Astrocyte (in vitro differentiated cells and primary cell): ENCODE measurements at places on chromosomes 6 and 20. TPM values are rescaled to one million over a fixed set of nuclear protein-coding genes. Genes with fewer than 3 reads are reported as not detected.

DNA sequence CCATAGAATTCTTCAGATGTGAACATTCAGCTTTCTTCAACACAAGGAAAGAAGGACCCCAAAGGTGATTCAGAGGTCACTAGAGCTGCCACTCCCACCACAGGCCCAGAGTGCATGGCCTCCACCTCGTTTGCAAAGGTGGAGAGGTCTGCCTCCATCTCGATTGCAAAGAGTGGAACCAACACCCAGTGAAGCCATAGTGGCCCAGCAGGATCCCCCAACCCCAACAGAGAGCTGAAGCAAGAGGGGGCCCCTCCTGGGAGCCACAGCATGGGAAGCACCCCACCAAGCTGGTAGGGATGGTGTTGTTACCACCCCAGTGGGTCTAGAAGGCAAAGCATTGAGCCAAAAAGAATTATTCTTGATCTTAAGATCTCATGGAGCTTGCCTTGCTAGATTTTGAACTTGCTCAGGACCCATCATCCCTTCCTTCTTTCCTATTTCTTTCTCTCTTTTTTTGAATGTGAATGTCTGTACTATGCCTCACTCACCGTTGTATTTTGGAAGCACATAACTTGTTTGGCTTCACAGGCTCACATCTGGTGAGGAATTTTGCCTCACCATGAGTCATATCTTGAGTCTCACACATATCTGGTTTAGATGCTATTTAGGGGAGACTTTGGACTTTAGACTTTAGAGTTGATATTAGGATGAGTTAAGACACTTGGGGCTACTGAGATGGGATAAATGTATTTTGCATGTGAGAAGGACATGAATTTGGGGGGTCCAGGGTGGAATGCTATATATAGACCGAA is 119.2 kb downstream of the ANKRD60 start:
- no peaks in the 10 kb centered on the region for H3K27me3 ChIP-seq
- DNase-seq: peak; percentile 90
- peak overlapping the region; percentile 69 for H3K27ac ChIP-seq
- no peak overlapping the region for H3K4me3 ChIP-seq
- H3K4me1 ChIP-seq: peaks cover 35% of the 10 kb centered on the region

- H3K36me3 ChIP-seq: peaks cover 32% of the 10 kb centered on the region
- H3K4me3 ChIP-seq: no peak overlapping the region
- peaks cover 5% of the 10 kb centered on the region for H3K4me1 ChIP-seq
Observed at GRCh38 chr20:36519944-36520343, 21.4 kb upstream of the MYL9 start.

ASIP gene
- not detected in 2 replicates for total RNA-seq

DNA sequence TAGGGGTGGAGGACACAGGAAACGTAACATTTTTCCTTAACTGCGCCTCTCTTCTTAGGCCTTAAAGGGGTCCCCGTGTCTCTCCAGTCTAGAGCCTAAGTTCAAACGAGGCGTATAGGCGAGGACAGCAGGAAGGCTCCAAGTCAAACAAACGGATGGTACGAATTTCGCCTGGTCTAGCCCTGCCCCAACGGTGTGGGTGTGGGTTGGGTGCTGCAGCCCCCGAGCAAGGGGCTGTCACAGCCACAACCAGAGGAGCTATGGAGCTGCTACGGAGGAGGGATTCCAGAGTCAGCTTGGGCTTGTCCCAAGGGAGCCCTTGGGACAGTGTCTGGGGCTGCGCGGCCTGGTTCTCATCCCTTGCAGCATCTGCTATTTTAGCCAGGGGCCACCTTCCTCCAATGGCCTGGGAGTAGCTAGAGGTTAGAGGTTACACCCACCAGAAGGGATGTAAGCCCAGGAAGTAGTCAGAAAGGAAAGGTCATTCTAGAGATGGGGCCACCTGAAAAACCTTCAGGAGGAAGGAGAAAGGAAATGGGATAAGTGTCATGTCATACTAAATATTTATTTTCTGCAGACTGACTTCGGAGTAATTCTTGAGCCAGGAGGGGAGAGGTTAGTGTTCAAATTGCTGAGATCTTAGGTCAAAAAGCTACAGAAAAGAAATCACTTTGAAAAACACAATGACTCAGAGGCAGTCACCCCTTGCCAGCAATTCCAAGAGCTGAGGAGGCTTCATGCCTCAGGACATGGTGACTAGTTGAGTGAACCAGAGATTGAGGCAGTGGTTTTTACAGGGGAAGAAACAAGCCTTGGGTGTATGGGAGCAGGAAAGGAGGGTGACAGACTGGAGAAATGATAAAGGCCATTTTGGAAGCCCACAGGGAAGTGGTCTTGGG is 21.7 kb downstream of the VPS52 start:
- peaks cover 31% of the 10 kb centered on the region for H3K4me1 ChIP-seq
- H3K4me3 ChIP-seq: peak overlapping the region; percentile 64
- peak; percentile 76 for DNase-seq
- peak overlapping the region; percentile 83 for H3K27ac ChIP-seq
- H3K27me3 ChIP-seq: no peaks in the 10 kb centered on the region

DNA sequence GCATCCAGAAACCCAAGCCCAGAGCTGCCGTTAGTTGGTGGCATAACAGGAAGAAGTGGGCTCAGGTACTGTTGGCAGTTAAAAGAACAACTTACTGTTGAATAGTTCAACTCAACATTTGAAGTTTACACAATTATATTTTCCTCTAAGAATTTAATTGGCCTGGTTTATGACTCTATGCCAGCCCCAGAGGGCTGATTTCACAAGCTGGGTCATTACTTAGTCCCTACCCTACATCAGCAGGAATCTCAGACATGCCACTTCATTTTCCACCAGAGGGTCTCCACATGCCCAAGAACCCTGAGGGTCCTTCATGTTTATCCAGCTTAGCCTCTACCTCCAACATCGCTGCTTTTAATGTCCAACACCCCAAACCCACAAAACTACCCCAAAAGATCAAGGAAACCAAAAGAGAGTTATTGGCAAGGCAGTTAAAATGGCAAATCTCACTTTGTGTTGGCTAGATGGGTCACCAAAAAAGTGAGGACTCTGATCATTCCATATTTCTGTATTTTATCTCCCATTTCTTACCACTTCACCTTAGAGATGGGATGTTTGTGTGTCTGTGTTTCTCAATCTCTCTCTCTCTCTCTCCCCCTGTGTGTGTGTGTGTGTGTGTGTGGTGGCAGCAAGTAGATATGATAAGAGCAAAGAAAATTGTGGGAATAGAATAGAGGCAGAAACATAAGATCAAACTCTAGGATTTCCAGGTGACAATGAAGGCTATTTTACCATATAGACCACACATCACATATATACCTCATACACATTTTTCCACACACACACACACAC is 112.5 kb upstream of the TBX18 start:
- H3K36me3 ChIP-seq: no peaks in the 10 kb centered on the region
- no peak for DNase-seq
- H3K27me3 ChIP-seq: no peaks in the 10 kb centered on the region
- H3K4me1 ChIP-seq: no peaks in the 10 kb centered on the region

DNA sequence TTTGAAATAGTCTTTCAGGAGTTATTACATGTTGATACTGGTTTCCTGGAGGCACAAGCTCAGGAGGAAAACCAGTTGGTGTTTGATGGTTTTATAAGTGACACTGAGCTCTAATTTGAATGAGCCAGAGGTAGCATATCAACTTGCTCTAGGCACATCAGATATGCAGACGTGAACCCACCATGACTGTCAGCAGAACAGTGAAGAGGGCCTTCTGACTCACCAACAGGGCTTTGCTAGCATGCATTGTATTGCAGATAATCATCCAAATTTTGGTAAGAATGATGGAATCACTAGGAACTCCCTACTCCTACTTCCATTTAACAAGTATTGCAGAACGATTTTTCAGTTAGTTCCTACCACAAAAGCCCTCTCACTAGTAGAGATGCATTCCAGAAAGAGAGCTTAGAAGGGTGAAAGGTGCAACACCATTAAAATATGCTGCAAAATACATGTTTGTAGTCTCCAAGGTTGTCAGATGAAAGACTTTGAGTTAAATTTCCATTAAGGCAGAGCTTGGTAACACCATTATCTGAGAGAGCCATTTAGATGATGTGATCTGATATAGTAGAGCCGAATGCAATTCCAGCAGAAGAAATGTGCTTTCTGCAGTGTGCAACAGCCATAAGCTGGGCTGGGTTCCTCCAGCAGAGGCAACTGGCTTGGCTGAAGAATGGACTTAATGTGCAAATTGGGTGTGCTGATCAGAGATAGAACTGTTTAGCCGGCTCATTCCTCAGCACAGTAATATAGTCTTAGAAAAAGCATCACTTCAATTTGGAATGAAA is 968.7 kb upstream of the ADGRB3 start:
- no peaks in the 10 kb centered on the region for H3K4me1 ChIP-seq
- no peak overlapping the region for H3K4me3 ChIP-seq
- no peak overlapping the region for H3K27ac ChIP-seq
- no peak for DNase-seq
- H3K36me3 ChIP-seq: no peaks in the 10 kb centered on the region

DSP gene
- total RNA-seq: 468 and 555 TPM in 2 replicates

- DNase-seq: no peak
- no peak overlapping the region for H3K27ac ChIP-seq
- H3K27me3 ChIP-seq: no peaks in the 10 kb centered on the region
- no peaks in the 10 kb centered on the region for H3K4me1 ChIP-seq
Observed at GRCh38 chr6:114432400-114432799, 89.6 kb upstream of the HS3ST5 start.

DNA sequence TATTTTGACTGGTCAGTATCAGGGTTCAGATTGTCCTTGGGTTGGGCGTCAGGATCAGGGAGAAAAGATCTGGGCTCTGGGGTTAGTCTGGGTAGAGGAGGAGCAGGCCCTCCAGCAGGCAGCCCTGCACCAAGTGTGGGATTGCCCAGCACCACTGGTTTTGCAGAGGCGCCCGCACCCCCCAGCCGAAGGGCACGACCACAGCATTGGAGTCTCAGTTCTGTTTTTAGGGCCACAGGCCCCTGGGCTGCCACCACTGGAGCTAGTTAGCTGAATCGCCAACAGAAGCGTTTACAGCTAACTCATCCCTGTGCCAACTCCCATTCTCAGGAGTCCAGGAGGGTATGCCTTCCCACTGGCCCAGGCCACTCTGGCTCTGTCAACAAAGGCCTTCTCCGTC is 84.2 kb downstream of the TCP11 start:
- no peaks in the 10 kb centered on the region for H3K36me3 ChIP-seq
- peaks cover 26% of the 10 kb centered on the region for H3K4me1 ChIP-seq
- no peak for DNase-seq
- no peak overlapping the region for H3K4me3 ChIP-seq

- DNase-seq: no peak
- peaks cover 28% of the 10 kb centered on the region for H3K4me1 ChIP-seq
- H3K36me3 ChIP-seq: peaks cover 4% of the 10 kb centered on the region
- no peaks in the 10 kb centered on the region for H3K27me3 ChIP-seq
- no peak overlapping the region for H3K27ac ChIP-seq
- H3K4me3 ChIP-seq: no peak overlapping the region
Observed at GRCh38 chr6:116409756-116410155, 39.0 kb downstream of the DSE start.

- no peak overlapping the region for H3K27ac ChIP-seq
- DNase-seq: peak; percentile 44
- no peak overlapping the region for H3K4me3 ChIP-seq
- no peaks in the 10 kb centered on the region for H3K36me3 ChIP-seq
- H3K27me3 ChIP-seq: no peaks in the 10 kb centered on the region
- no peaks in the 10 kb centered on the region for H3K4me1 ChIP-seq
Observed at GRCh38 chr6:134223796-134224420, 94.0 kb downstream of the SGK1 start.

- no peaks in the 10 kb centered on the region for H3K36me3 ChIP-seq
- H3K27ac ChIP-seq: no peak overlapping the region
Observed at GRCh38 chr6:36018339-36018738, 6.1 kb downstream of the SLC26A8 start.

- H3K4me3 ChIP-seq: no peak overlapping the region
- H3K4me1 ChIP-seq: peaks cover 15% of the 10 kb centered on the region
- peaks cover 7% of the 10 kb centered on the region for H3K27me3 ChIP-seq
- DNase-seq: no peak
Observed at GRCh38 chr20:17503301-17504065, 27.7 kb downstream of the BFSP1 start.

DNA sequence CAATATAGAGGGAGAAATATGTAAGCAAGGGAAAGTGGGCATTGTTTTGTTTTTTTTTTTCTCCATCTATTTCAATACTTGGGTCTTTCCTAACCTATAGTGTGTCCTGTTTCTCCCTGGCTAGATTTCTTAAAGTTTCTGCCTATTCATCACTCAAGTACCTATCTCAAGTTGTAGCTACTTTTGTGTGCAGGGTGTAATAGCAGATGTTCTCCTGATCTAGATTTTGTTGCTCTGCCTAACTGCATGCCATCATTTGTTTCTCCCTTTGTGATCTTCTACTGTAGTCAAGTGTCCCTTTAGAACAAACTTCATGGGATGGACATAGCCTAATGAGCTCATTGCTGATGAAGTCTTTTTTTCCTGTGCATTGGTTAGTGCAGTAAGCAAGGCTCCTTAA is 45.8 kb downstream of the TOP1 start:
- no peak overlapping the region for H3K4me3 ChIP-seq
- no peak overlapping the region for H3K27ac ChIP-seq
- H3K36me3 ChIP-seq: peaks cover 14% of the 10 kb centered on the region
- H3K27me3 ChIP-seq: no peaks in the 10 kb centered on the region
- DNase-seq: no peak

PFDN4 gene
- total RNA-seq: 28.3 and 35.2 TPM in 2 replicates

DNA sequence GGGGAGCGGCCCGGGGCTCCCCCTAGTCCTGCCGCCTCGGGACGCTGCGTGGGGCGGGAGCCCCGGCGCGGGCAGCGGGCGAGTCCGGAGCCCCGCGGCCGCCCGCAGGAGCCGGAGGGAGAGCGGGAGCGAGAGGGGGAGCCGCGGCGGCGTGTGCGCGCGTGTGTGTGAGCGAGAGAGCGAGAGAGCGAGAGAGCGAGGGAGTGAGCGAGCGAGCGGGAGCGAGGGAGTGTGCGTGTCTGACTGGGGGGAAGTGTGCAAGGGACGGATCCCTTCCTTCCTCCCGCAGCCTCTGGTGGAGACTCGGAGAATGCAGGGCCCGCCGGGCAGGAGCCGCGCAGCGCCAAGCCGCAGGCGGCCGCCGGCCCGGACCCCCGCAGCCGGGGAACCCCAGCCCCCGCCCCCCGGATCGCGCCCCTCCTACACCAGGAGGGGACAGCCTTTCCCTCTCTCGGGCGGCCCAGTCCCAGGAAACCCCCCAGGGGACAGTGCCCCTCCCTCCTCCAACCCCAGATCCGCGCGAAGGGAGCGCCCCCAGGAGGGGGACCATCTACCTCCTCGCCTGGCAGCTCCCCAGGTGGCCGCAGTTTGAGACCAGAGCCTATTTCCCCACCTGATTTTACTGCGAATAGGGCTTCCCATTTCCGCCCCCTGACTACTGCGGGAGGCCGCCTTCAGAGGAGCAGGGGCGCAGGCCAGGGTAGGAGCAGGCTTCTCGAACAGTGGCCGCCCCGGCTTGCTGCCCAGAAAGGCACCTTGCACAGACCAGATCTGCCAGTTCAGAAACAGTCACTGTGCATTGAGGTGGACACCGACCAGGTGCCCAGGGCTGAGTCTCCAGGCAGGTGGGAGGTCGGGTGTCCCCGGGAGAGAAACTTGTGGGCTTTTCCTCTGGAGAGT is at the start of gene CDH22:
Gene CDH22 (minus strand): TSS at position 241 of the 900 bp plus-strand sequence. CDS start 57,204 bp downstream, outside the sequence.
- H3K36me3 ChIP-seq: no peaks in the 10 kb centered on the region
- no peak within 1 kb of the TSS for H3K27ac ChIP-seq
- peak; percentile 18 for DNase-seq
- peaks cover 2% of the 10 kb centered on the region for H3K4me1 ChIP-seq

- peaks cover 18% of the 10 kb centered on the region for H3K36me3 ChIP-seq
- H3K27me3 ChIP-seq: no peaks in the 10 kb centered on the region
- H3K4me1 ChIP-seq: no peaks in the 10 kb centered on the region
- no peak for DNase-seq
- H3K27ac ChIP-seq: no peak overlapping the region
Observed at GRCh38 chr6:42637681-42638080, 73.9 kb downstream of the UBR2 start.

GRCh38 chr6:109306733-109307132 is 75.5 kb downstream of the CD164 start:
- H3K4me1 ChIP-seq: no peaks in the 10 kb centered on the region
- no peak overlapping the region for H3K4me3 ChIP-seq
- H3K36me3 ChIP-seq: no peaks in the 10 kb centered on the region
- H3K27me3 ChIP-seq: no peaks in the 10 kb centered on the region
- DNase-seq: no peak
- H3K27ac ChIP-seq: no peak overlapping the region

ZNF451 gene
- 61.5 and 69.3 TPM in 2 replicates for total RNA-seq
